ENCODE measurements at places on chromosomes 5 and 9.

- no peak for DNase-seq
Measured at GRCh38 chr9:133916159-133916541, 76.0 kb downstream of the VAV2 start.

DNA sequence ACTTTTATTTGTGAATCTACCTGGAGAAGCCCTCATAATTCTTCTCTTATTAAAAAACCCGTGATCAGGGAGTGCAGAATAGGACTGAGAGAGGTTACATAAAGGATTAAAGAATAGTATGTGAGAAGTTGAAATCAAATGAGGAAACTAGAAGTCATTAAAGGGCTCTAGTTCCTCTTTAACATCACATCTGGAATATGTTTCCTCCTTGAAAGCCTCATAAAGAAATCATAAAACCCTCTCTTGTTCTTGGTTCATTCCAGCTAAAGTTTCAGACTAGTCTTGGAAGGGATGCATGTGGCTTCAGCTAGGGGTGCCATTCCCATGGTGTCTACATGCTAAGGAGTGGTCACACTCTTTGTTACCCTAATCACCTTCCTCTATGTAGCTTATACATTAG, 5.7 kb upstream of the C5orf46 start:
- DNase-seq: no peak

DNA sequence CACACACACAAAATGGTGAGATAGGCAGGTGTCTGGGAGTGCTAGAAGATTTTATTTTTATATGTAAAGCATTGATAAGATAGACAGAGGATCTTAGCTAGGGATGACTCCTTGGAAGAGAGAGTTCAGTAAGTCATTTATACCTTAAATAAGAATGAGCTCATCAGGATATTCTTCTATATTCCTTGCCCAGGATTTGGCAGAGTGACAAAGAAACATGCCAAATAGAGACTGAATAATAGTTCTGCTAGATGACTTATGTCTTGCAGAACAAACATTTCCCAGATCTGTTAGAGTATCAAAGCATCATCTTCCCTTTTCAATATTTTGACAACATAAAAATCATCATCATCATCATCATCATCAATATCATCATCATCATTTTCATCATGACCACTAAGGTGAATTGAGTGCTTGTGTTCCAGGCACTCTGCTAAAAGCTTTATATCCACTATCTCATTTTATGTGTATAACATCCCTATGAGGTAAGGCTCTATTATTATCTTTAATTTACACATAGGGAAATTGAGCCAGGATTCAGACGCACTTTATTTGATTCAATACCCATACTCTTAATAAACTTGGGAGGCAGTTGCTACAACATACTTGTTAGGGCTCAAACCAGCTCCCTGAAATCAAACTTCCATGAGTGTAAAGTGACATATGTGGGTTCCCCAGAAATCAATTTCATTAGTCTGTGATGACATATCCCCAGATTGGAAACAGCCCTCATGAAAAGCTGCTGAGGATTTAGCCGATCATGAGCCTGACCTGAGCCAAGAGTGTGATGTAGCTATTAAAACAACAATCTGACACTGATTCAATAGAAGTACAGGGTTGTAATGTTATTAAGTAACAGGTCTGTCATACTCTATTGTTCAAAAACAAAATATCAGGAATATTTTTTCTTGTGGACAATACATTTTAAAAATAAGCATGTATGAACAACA, 176.3 kb upstream of the SEMA6A start:
- no peak for DNase-seq

- DNase-seq: no peak
Measured at GRCh38 chr5:120778491-120779484, 314.7 kb downstream of the PRR16 start.

DNA sequence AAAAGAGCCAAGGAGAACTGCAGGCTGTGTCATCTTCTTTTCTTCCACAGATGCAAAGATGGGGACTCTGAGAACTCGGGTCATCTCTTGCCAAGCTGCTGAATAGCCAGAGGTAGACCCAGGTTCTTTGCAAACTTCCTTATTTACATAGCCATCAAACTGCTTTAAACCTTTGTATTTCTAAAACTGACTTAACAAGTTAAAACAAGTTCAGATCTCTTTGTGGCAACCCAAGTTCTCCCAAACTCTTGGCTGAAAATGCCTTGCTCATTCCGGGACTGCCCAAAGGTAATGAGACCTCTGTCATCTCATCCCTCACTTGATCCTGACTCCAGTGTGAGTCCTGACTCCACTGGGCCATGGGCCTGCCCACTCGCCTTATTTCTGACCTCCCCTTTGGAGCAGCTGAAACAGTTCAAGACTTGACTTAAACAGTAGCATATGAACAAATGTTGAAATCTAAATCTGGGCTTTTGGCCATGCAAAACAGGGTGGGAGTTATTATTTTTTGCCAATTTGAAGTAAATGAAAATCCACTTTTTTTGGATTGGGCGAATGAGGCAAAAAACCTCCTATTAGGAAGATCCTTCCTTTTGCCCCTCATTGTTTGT, 50.6 kb downstream of the FBXL7 start:
- DNase-seq: no peak

DNA sequence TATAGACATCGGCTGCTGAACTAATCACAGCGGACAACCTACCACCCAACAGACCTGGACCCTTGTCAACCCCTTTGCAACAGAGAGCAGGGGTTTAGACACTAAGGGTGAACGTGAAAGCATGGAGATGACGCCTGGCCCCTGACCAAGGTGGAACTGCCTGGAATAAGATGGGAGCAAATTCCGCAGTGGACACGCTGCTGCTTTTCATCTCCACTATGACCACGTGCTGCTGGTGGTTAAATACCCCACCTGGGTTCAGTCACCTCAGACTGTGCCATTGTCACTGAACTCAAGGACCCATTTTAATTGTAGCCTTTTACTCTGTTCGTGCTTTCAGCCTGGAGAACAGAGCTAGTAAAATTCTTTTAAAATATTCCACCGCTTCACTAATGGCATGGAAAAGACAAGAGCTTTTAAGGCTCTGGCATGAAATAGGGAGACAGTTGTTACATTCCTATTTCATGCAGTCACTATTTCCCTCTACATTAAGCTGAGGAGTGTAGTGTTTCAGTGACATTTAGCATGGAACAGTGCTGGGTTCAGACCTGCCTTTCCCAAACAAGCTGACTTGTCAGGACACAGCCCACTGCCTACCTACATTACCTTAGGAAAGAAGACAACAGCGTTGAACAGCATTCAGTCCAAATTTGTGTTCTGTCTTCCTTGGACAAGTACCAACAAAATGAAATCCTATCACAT, 96.8 kb downstream of the ANKRD18B start:
- no peak for DNase-seq

Measured in liver (tissue), 10 donors.